Progenitor cell of endocrine pancreas (in vitro differentiated cells): ENCODE measurements at places on chromosomes 3 and 15.

GRCh38 chr3:194321693-194322640 lies 29.2 kb downstream of the CPN2 start:
- no peak for DNase-seq

DNA sequence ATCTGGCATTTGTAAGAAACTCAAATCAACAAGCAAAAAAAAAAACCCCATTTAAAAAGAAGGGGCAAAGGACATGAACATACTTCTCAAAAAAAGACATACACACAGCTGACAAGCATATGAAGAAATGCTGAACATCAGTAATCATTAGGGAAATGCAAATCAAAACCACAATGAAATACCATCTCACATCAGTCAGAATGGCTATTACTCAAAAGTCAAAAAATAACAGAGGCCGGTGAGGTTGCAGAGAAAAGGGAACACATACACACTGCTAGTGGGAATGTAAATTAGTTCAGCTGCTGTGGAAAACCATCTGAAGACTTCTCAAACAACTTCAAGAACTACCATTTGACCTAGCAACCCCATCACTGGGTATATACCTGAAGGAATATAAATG lies 199.4 kb upstream of the THBS1 start:
- DNase-seq = no peak

- DNase-seq = no peak
Observed at GRCh38 chr3:160458151-160458550, 8.6 kb upstream of the TRIM59 start.

DNA sequence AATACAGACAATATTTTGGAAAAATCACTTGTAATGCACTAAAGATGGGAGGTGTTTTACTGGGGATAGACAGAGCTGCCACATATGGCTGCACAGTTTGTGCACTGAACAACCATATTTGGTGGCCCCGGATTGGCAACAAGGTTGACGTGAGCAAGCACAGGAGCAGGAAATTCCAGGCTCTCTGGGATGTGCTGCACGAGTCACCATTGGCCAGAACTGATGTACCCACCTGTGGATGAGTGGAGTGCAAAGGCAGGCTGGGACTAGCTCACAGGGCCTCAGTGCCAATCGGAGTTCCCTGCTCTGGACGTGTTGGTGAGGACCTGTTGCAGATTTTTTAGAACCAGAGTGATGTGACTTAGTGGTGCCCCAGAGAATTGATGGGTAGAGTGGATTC lies 42.0 kb upstream of the SCAANT1 start:
- no peak for DNase-seq

GRCh38 chr3:102057781-102058421 lies 208.6 kb downstream of the NFKBIZ start:
- no peak for DNase-seq

- no peak for DNase-seq
Observed at GRCh38 chr15:28897861-28898585, 12.2 kb downstream of the APBA2 start.

GRCh38 chr3:28291577-28291976 lies 50.2 kb downstream of the CMC1 start:
- DNase-seq = no peak
